Hematopoietic multipotent progenitor cell treated with erythropoietin and hydrocortisone succinate and interleukin-3 and kit ligand, for 15 days (in vitro differentiated cells): ENCODE measurements at places on chromosomes 1 and 21.

DNA sequence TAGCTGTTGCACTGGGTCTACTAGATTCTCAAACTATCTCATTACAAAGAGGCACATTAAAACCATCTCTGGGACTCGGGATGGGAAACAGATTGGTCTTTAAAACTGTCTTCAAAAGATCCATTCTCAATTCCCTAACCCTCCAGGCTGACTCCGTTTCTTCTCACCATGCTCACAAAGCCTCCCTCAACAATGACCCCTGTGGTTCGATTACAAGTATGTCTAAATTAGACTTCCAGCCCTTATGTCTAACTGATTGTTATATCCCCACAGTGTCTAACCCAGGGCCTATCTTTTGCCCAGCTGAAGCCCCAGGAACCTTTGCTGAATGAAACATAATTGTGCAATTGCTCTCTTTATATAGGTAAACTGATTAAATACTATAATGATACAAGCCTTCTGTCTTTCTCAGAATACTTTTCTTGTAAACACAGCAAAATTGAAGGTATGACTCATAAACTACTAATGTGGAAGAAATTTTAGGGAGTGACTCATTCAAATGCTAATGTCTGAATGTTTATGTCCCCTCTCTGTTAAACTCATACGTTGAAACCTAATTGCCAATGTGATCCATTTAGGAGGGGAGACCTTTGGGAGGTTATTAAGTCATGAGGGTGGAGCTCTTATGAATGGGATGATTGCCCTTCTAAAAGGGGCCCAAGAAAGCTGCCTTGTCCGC, 65.6 kb upstream of the DAB1 start:
- DNase-seq = no peak

DNA sequence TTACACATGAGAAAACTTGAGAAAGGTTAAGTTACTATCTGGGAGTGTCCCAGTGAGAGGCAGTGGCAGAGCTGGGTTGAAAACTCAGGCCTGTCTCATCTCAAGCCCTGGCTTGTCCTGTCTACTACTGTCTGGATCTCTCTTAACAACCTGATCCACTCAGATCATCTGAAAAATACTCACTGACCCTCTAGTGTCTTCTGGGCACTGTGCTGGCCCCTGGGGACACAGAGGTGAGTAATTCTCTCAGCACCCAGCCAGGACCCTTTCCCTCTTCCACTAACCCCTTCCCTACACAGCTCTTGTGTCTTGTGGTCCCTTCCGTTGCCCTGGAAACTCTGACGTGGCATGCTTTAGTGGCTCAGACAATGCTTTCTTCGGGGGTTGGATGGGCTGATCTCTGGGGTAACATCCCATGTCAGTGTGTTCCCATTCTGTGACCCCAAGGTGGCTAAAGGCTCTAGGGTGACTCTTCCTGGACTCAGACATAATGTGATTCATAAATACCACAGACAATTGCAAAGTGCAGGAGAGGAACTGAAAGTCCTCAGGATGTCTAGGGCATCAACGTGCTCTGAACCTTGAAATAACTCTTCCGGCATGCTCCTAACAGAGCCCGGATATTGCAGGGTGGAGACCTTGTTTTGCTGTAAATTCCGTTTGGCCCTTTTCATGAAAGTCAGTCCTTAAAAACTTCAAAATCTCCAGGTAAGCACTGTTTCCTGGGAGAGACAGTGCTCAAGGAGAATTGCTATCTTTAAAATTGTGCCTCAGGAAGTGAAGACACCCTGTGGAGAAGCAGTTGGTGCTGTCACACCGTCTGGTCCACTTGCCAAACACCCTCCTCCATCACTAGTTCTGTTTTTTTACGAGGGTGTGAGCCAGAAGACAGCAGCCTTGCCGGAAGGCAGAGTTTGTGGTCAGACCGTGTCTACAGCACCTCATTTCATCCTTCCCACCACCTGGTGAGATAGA, 4.0 kb downstream of the SHISAL2A start:
- DNase-seq = no peak

DNA sequence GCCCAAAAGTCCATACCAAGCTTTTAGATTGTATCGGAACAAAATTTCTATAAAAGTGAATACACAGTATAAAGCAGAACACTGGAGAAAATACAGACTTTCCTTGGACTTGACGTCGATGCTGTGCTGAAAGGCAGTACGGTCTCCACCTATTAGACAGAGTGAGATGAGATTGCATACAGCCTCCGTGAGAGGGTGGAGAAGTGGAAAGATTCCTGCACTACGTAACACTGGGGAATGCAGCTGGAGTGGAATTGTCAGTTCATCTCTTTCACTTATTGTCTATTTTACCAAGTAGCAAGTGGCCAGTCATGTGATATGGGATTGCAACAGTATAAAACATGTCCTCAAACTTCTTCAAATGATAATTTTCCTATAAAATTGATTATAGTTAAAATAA, 209.5 kb downstream of the ZP4 start:
- DNase-seq = no peak

DNA sequence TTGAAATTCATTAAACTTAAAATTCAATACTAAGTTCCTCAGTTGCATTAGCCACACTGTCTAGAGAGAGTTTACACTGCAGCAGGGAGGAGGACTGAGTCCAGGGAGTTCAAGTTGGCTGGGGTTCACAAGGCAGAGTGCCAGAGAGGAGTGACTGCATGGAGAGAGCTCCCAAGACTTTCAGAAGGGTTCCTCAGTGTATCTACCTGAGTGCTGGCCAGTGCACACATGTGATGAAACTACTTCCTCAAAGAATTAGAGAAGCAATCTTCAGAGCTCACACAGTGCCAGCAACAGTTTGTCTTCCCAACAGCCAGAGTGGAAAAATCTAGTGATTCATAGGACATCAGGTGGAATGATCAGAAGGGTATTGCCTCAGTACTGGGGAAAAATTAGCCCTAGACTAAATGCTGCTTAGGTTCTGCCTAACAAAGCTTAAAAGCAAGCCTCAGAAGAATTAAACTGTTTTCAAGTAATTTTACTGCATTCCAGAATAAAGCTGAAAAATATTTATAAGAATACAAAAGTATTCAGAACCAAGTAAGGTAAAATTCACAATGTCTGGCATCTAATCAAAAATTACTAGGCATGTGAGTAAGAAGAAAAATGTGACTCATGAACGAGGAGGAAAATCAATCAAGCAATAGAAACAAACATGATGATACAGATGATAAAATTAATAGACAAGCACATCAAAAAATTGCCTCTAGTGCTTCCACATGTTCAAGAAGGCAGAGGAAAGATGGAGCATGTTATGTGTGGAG, 10.4 kb upstream of the WNT3A start:
- no peak for DNase-seq

GRCh38 chr1:31007462-31007991, 58.0 kb downstream of the PUM1 start:
- DNase-seq = no peak

DNA sequence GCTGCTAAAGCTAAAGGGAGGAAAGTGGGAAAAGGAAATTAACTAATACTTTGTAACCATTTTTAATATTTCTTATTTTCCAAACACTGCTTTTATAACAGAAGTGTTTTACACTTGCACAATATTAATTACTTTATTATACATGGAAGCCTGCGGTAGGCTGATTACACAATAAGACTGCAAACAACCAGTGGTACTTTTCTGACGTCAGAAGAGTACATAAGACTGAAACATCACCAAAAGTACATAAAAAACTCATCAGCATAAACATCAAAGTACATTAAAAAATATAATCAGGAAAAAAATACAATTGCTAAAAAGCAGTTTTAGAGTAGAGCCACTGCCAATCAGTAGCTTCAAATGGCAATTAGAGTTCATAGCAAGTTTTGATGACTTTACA, 4.6 kb downstream of the ZNF281 start:
- DNase-seq = no peak

GRCh38 chr1:181416268-181416860, 67.0 kb upstream of the CACNA1E start:
- DNase-seq = no peak
